ENCODE measurements at places on chromosomes 7 and 10.

GRCh38 chr7:134891696-134892678 lies 94.3 kb upstream of the AGBL3 start:
- no peak for DNase-seq

- no peak for DNase-seq
These were observed 14.2 kb upstream of the PRF1 start for GRCh38 chr10:70616761-70617160.

GRCh38 chr10:51999096-51999495 lies 299.7 kb upstream of the CSTF2T start:
- no peak for DNase-seq

DNA sequence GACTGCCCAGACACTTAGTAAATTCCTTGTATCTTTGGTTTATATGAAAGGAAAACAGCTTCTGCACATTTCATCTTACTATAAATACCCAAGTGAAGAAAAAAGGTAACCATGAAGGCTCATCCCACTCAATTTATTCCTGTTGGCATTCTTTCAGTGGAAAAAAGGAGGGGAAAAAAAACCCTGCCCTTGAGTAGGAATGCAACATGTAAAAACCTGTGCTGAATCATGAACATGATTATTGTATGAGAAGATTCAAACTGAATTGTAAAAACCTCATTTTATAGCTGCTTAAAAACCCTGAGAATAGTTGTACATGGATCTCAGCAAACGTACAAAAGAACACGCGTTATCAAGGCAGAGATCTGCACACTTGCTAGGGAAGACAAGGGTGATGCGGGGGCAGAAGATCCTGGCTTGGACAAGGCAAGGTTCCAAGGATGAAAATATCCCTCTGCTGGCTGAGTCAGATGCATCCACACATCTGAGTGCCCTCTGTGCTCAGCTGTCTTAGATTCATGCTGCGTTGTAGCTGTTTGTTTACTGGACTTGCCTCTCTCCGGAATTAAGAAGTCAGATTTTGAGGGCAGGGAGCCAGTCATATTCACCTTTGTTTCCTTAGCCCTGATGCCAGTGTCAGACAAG lies 658.2 kb downstream of the PARD3 start:
- DNase-seq: no peak

DNA sequence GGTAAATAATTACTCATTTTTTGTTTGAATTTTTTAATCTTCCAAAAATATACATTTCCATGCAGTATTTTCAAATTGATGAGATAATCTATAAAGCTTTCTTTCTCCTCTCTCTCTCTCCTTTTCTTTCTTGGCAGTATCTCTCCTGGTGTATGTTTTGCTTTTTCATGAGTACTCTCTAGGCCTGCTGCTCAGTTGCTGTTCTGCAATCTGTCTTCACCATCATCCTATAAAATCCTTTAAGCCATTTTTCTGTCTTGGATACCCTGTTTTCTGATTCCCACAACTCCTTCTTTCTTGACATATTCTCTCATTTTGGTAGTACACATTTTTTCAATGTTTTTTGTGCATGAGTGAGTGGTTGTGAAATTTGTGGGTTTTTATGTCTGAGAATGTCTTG lies 1558.1 kb upstream of the LRRTM3 start:
- DNase-seq: no peak

Data from activated naive CD4-positive, alpha-beta T cell treated with anti-CD3 and anti-CD28 coated beads for 36 hours (primary cell).